ENCODE measurements at places on chromosomes 1 and 21.

- no peak for DNase-seq
Measured at GRCh38 chr21:32337206-32337605, 38.6 kb downstream of the MRAP start.

DNA sequence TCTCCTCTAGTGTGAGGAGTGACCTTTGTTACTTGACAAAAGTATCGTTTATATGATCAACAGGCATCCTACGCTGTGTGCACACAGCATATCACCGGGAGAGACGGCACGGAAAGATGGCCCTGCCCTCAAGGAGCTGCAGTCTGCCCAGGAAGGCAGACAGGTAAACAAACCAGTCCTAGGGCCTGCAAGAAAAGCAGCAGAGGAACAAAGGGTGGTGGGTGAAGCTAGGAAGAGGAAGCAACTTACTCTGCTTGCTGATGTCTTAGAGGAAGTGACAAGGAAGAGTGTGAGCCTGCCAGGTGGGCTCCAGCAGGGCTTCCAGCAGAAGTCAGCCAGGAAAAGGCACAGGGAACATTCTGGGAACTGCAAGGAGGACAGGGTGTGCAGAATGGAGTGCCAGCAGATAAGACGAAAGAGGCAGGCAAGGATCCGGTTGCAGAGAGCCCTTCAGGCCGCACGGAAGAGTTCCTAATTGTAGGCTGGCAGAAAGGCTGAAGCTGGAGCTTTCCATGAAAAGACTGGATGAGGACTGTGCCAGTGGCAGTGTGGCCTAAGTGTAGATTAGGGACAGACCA lies 106.7 kb downstream of the SLC45A1 start:
- DNase-seq, result peak; percentile 60

GRCh38 chr21:31974454-31974985 lies 101.7 kb downstream of the HUNK start:
- DNase-seq, result no peak

GRCh38 chr1:90561911-90562310 lies 155.2 kb downstream of the BARHL2 start:
- DNase-seq, result no peak

DNA sequence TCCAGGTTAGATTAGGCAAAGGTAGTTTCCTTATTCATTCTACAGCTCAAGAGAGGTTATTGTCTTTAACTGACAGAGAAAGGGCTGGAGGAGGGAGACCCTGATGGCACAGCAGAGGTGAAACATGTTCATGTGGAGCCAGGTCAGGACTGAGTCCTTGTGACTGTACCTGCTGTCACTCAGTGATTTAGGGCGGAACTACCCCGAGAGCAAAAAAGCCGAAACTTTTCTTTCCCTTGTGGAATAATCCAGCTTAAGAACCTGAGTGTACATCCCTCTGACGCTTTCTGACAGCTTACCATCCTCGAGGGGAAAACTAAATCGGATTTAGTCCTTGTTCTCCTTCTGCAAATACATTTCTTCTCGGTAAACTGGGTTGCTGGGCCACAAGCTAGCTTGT lies 273.2 kb downstream of the BACH1 start:
- DNase-seq, result no peak

- no peak for DNase-seq
Measured at GRCh38 chr1:48943393-48943792, 166.7 kb upstream of the BEND5 start.

Data from activated T-cell treated with anti-CD3 and anti-CD28 coated beads, Interleukin-2, amount 50 U/mL, for 1 hour (primary cell).